ENCODE measurements at places on chromosomes 5 and 9.

GRCh38 chr5:62369039-62369438 is 34.7 kb downstream of the DIMT1 start:
- DNase-seq = no peak

DNA sequence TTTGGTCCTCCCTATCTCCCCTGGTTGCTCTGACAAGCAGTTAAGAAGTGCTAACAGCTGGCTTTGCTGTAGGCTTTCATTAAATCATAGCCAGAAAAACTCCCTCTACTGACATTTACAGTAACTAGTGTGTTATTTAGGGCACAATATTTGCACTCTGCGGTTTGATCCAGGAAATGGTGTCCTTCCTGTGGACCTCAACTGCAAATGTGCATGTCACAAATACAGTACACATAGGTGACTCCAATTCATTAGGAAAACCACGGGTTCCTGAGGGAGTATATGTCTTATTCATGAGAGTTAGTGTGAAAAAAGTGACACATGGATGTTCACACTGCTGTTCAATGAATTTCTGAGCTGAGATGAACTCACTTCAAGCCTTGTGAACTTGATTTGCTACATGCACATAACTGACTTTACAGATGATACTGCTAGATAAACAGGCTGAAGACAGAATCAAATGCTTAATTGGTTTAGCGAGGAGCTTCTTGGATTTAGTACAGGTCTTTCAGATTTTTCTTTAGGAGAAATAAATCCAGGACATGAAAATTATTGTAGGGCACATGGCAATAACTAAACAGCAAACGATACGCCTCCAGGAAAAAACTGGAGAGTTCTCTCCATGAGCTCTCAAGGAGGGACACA is 281.5 kb downstream of the EFNA5 start:
- DNase-seq = no peak

- no peak for DNase-seq
These were observed 92.5 kb downstream of the ELAVL2 start for GRCh38 chr9:23733495-23734078.

GRCh38 chr9:112032009-112032408 is 135.4 kb downstream of the UGCG start:
- no peak for DNase-seq

DNA sequence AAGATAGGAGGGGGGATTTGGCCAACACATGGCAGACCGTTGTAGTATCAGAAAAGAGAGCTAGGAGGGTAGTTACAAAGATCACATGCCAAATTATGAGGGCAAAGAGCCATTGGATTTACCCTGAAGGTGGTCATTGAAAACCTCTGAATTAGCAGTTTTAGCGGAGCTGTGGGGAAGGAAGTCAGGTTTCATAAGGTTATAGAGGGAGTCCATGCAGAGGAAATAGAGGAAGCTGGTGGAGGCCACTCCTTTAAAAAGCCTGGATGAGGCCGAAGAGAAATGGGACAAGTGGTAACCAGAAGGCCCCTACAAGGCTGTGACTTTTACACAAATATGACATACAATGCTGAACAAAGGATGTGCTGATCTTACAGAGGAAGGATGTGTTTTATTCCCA is 13.2 kb downstream of the DOCK8 start:
- no peak for DNase-seq

DNA sequence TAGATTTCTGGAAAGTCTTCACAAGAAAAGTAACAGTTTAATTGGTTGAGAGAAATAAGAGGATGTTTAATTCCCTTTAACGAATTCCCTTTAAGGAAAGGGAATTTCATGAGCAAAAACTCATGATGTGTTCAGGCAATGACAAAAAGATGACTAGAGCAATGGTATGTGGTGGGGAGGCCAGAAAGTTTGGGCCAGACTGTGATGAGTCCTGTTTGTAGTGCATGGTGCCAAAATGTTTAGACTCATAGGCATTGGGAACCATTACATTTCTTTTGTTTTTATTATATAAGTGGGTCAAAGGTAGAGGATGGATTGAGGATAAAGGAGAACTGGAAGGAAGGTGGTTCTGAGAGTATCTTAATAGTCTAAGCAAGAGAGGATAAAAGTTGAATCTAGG is 10.9 kb downstream of the CNTRL start:
- DNase-seq = no peak

GRCh38 chr5:145591578-145591977 is 243.6 kb downstream of the PRELID2 start:
- no peak for DNase-seq

GRCh38 chr5:76634661-76635060 is 11.5 kb upstream of the F2RL2 start:
- no peak for DNase-seq

- peak; percentile 74 for DNase-seq
These were observed at the start of gene CCNG1 for GRCh38 chr5:163437309-163438182. CCNG1 (plus strand) TSS chr5:163437595; CDS start chr5:163439257, 1,662 bp downstream.

DNA sequence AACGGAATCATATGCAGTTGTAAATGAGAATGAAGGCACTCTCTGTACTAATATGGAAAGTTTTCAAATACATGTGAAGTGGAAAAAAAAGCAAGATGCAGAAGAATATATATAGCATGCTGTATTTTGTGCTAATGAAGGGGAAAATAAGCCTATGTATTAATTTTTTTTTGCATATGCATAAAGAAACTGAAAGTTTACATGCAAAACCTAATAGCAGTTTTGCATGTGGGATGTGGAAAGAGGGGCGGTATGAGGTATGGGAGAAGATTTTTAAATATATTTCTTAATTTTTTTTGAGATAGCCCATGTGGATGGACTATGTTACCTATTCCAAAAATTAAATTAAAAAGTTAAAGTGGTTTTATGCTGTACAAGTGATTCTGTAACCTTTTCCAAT is 83.7 kb upstream of the IL12B start:
- no peak for DNase-seq

- no peak for DNase-seq
These were observed 52.6 kb downstream of the PLAC8L1 start for GRCh38 chr5:146052780-146053179.

- DNase-seq = no peak
These were observed 3.6 kb upstream of the CCNJL start for GRCh38 chr5:160315968-160316367.

DNA sequence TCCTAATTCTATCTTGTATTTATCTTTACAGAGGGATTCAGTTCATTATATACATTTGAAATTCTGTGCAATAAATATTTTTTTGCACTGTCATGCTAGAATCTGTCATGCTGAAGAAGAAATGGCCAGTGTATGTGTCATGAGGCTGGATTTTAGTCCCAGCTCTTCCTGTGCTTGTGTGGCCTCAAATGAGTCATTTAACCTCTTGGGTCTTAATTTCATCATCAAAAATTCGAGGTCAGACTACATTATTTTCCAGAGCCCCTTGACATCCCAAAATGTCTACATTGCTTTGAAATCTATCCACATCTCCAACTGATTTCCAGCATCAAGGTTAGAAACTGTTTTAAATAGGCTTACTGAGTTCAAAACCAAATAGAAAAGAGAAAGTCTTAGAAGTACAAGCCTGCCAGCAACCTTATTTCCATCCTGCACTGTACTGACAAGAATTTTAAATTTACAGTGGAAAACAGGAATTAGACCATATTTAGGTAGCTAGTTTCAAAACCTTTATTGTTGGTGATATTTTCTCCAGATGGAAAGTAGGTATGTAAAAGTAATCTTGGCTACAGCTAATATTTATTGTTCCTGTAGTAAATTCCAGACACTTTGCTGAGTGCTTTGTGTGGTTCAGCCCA is 96.7 kb upstream of the MAMDC2 start:
- no peak for DNase-seq

- DNase-seq = no peak
These were observed 474.0 kb downstream of the CCDC171 start for GRCh38 chr9:16026886-16027285.

GRCh38 chr5:95823738-95824609 is 1.4 kb upstream of the GLRX start:
- peak; percentile 50 for DNase-seq

DNA sequence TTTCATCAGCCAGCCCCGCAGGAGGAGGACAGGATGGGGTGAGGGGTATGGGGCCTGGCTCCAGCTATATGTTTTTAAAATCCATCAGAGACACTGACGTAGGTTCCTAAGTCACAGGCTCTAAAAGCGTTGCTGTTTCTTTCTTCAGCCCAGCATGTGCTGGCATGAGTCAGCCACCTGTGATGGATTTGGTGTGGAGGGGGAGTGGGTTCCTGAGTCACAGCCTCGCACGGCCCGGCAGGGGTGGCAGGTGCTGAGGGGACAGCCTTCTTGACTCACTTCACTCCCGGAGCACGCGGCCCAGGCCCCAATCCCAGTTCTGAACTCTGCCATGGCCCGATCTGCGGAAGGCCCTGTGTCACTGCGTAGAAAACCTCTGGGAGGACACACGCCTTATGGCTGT is 38.8 kb upstream of the RPL26L1 start:
- no peak for DNase-seq

- no peak for DNase-seq
These were observed 107.6 kb downstream of the PDE8B start for GRCh38 chr5:77318060-77318459.

DNA sequence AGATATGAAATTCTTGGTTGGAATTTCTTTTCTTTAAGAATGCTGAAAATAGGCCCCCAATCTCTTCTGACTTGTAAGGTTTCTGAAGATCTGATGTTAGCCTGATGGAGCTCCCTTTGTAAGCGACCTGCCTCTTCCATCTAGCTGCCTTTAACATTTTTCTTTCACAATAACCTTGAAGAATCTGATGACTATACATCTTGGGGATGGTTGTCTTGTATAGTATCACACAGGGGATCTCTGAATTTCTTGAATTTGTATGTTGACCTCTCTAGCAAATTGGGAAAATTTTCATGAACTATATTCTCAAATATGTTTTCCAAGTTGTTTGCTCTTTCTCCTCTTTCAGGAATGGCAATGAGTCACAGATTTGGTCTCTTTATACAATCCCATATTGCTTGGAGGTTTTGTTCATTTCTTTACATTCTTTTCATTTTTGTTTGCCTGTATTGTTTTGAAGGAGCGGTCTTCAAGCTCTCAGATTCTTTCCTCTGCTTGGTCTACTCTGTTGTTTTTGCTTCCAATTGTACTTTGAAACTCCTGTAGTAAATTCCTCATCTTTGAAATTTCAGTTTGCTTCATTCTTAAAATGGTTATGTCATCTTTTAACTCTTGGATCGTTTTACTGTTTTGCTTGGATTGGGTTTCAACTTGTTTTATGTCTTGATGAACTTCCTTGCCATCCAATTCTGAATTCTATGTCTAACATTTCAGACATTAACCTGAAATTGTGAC is 245.2 kb upstream of the TARS1 start:
- DNase-seq = no peak

DNA sequence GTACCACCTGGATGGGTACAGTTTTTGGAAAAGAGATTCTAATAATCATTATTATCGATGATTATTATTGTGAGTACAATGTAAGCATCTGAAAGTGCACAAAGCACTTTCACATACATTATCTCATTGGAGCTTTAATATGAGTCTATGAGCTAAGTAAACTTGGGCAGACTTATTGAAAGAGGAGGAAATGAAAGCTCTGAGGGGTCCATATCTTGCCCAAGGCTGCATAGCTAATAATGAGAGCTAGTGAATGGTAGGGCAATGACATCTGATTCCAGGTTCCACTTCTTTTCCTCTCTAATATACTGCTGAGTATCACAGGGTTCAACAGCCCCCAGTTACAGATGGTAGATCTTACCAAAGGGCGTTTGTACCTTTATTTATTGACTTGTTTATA is 26.1 kb downstream of the TIMD4 start:
- DNase-seq = no peak

DNA sequence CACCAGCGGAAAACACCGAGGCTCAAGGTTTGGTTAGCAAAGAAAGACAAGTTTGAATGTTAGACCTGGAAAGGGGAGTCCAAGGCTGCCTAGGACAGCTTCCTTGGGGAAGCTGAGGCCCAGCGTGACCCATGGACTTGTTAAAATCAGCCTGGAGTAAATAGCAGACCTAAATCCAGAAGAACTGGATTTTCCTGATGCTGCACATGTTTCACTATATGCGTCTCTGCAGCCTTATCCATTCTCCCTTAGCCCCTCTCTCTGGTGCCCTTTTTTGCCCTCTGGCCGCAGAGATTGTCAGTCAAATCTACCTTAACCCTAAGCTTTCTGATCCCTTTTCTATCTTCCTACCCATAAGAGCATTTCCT is 119.9 kb downstream of the NTRK2 start:
- no peak for DNase-seq

GRCh38 chr5:73118391-73118973 is 1.9 kb upstream of the TMEM171 start:
- DNase-seq = no peak

DNA sequence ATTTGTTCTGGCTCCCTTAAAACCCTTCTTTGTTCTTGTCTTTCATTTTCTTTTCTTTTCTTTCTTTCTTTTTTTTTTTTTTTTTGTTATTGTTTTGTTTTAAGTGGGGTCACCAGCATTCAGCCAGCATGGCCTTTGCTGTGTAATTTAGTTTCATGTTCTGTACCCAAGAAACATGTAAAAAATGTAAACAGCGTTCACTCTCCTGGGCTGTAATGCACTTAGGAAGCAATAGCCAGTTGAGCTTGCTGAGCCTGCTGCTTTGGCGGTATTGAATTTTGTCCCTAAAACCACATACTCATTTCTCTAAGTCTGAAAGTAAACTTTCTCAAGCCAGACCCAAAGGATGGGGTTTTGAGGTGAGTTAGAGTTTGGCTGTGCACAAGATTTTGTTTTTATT is 158.6 kb downstream of the PAPPA start:
- DNase-seq = no peak

DNA sequence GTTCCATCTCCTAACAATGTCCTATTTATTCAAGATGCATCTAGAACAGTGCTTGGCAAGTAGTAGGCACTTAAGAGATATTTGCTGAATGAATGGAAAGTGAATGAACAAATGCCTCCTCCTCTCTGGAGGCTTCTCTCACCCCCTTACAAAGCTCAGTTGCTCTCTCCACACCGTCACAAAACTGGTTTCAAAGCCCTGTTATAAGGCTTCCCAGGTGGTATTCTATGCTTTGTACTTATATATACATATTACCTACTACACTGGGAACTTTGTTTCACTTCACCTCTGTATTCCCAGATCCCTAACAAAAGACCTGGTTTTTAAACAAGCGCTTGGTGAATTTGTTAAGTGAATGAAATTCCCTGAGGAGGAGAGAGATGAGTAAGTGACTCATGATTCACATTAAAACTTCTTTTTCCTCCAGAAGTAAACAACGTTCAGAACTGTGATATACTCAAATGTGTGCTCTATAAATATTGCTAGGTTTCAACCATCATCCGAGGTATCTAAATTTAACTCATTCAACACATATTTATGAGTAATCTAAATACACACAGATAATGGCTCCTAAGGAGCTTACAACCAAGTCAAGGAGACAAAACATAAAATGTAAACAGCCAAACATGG is 36.0 kb downstream of the DENND1A start:
- DNase-seq = no peak

DNA sequence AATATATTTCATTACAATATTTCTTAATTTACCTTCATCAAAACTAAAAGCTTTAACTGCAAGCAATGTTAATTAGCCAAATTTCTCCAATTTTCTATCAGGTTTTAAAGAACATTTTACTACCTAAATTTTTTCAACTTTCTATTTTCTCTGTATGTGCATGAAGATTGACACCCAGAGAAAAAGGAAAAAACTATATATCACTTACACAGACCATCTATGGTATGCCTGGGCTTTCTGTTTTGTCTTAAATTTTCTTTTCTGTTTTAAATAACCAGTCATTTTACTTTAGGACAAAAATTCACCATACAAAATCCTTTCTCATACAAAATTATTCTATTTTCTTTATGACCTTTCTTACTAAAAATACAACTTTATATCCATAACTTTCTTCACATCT is 13.8 kb upstream of the IL7R start:
- no peak for DNase-seq
